ENCODE measurements at places on chromosomes 12 and 14.
A peak's percentile ranks its signal among the peaks of the same experiment; 100 is the strongest.

GRCh38 chr14:100775351-100775830 is 48.7 kb downstream of the DLK1 start:
- DNase-seq: no peak

- DNase-seq: no peak
Observed at GRCh38 chr12:2479851-2480535, 314.8 kb upstream of the FKBP4 start.

DNA sequence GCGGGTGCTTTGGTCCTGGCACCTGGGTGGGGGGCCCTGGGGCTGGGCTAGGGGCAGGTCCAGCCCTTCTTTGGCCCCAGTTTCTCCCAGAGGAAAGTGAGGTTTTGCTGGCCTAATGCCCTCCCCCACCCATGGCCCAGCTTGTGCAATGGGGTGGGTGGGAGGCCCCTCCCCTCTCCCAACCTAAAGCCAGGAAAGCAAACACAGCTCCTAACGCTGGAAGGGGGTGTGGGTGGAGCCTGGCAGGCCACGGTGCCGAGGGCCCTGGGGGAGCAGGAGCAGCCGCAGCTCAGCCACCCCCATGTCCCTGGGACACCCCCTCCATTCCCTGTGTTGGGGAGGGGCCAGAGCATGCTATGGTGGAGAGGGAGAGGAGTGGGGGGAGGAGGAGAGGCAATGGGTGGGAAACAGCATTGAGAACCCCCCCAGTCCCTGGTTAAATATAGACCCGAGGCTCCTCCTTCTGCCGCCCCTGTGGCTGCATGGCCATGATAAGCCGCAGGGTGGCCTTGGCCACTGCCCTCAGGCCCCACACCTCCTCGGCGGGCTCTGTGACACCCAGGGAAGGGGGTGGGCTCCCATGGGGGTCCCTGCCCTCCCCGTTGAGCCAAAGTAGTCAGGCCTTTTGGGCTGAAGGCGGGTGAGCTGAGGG is 4.7 kb downstream of the EXOC3L4 start:
- no peak for DNase-seq

- no peak for DNase-seq
Observed at GRCh38 chr12:51124504-51124903, 41.1 kb upstream of the CSRNP2 start.

DNA sequence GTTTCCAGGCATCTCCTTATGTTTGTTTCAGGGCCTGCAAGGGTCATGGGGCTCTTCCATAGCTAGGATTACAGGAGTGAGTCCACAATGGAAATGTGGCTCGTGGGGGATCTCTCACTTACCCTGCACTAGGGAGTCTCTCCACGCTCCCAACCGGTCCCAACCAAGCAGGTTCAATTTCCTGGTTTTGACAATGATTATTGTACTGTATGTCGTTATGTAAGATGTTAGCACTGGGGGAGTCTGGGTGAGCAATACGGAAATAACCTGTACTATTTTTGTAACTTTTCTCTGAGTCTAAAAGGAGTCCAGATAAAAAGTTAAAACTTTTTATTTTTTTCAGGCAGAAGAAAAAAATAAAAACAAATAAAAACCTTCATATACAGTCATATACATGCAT is 325.7 kb upstream of the RGS6 start:
- DNase-seq: no peak

DNA sequence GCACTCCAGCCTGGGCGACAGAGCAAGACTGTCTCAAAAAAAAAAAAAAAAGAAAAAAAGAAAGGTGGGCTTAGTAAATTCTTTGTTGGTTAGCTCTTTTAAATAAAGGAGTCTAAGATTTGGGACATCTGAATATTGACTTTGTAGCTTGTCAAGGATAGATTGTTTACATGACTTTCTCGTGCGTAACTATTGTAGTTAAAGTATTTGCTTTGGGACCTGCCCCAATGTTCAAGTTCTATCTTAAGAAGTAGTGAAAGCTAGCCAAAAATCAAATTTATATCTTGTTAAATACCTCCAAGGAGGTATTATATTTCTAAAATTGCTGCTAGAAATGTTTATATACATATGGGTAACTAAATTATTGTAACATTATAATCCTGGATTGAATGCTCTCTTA is 32.4 kb downstream of the PTPN21 start:
- no peak for DNase-seq

DNA sequence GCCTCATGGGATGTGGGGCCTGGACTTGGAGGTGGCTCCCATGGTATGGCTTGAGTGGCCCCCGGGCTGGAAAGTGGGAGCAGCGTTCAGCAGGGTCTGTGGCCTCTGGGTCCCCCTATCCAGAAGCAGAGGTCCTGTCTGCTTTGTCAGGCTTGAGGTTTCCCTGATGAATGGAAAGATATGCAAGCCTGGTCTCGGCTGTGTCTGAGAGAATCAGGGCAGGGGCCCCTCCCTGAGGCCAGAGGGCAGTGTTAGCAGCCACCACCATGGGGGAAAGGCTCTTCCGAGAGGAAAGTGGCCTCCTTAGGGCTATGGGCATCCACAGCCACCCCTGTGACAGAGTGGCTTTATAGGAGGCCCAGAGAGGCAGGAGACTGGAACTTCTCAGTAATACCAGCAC is 128.2 kb downstream of the VRK1 start:
- no peak for DNase-seq

- DNase-seq: no peak
Observed at GRCh38 chr12:19688532-19688931, 249.2 kb downstream of the AEBP2 start.

DNA sequence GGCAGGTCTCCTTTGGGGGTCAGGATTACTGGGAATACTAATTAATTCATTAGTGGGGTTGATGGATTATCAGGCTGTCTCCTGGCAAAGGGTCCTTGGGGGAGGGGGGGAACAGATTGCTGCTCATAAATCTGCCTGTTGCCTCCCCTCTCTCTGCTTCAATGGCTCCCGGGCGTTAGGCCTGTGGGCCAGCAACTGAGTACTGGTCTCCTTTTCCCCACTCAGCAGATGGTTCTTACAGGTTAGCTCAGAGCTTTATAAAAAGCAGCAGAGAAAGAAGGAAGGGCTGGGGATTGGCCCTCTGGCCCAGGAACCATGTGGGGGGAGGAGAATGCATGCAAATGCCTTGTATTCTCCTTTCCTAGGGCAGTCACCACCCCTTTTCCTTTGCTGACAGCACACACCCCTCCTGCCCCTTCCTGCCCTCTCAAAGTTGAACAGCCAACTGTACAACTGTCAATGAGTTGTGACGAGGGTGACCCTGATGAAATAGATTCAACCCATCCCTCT is 2.3 kb upstream of the NEUROD4 start:
- no peak for DNase-seq

GRCh38 chr12:56431850-56432249 is 17.4 kb downstream of the TIMELESS start:
- DNase-seq: no peak

DNA sequence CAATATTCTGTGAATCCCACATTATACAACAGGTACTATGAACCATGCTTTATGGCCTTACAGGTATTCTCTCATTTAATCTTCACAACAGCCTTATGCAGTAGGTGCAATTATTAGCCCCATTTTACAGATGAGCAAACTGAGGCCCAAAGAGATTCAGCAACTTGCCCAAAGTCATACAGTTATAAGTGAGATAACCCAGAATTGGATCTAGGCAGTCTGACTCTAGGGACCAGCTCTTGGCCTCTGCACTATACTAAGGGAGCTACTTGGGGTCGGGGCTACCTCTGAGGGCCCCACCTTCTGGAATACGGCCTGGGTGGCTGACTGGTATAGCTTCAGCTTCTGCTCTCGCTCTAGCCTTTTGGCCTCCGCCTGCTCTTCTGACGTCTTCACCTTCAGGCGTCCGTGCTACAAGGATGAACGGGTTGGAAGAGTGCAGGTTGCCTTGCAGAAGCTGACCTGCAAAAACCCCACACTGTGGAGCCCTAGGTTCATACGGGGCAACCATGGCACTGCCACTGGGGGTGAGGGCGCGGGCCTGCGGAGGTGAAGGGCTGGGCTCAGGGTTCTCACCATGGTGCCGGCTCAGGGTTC is 762 bp downstream of the RABGGTA start:
- DNase-seq: no peak

- no peak for DNase-seq
Observed at GRCh38 chr12:11959117-11959823, 111.5 kb upstream of the BCL2L14 start.

GRCh38 chr14:50022661-50023060 is 93.7 kb downstream of the VCPKMT start:
- DNase-seq: no peak

DNA sequence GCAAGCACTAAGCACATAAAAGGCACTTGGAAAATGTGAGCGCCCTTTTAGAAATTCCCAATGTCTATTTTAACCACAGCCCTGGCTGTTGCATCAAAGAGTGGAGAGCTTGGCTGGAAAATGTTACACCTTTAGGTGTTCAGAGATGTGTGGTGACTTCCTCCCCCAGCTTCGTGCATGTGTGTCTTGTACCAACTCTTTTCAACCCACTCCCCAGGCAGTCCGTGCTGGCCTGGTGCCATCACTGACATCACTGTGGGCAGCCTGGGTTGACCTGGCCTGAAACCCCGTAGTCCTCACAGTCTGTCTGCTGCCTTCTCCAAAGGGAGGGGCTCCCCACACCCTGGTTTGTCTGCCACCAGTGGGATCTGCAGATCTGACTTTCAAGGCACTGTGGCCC is 101.8 kb downstream of the SCARB1 start:
- DNase-seq: no peak

DNA sequence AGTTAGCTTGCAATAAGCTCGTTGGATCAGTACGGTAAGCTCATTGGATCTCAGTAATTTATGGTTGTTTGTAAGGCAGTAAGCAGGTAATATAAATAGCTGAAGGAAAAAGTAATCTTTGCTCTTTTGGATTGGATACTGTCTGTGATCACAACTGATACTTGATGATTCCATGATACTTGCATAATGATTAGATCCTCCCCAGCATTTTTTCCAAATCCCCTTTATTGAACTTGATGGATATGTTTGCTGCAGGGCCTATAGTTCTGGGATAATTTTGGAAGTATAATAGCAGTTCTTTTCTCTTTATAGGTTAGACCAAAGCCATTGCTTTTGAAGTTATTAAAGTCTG is 5.2 kb downstream of the MDM2 start:
- DNase-seq: no peak

DNA sequence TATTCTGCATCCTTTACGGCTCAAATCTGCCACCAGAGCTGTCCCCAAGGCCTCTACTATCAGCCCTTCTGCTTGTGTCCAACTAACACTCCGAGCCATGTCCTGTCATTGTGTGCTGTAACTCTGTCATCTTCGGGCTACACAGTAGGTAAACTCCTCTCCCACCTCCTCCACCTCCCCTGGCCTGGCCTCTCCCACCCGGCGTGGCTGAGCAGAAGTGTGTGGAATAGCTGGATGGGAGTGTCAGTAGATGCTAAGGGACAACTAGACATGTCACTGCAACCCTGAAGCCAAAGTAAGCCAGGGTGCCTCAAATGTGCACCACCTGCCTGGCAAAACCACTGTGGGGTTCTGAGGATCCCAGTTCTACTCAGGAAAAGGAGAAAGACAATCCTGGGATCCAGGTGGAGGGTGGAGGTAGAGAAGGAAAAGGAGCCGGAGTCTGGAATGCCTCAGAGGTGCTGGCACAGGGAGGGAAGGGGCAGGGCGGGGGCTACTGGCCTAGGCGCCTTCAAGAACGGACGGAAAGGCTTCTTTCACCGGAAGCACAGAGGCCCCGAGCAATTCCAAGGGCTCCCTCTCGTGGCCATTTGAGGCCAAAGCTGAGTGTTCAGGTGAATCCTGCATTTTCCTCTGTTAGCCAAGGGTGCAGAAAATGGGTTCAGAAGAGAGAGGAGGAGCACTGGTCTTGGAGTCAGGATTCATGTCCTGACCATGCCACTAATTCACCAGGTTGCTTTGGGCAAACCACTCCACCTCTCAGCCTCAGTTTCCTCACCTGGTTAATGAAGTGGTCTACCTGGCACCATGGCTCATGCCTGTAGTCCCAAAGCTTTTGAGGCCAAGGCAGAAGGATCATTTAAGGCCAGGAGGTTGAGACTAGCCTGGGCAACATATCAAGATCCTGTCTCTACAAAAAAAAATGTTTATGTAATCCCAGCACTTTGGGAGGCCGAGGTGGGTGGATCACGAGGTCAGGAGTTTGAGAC is 20.5 kb upstream of the FAM181A start:
- DNase-seq: peak; percentile 9

- no peak for DNase-seq
Observed at GRCh38 chr14:82536566-82536965, 1002.9 kb upstream of the SEL1L start.

- DNase-seq: no peak
Observed at GRCh38 chr14:92259613-92260357, 63.2 kb upstream of the SLC24A4 start.

DNA sequence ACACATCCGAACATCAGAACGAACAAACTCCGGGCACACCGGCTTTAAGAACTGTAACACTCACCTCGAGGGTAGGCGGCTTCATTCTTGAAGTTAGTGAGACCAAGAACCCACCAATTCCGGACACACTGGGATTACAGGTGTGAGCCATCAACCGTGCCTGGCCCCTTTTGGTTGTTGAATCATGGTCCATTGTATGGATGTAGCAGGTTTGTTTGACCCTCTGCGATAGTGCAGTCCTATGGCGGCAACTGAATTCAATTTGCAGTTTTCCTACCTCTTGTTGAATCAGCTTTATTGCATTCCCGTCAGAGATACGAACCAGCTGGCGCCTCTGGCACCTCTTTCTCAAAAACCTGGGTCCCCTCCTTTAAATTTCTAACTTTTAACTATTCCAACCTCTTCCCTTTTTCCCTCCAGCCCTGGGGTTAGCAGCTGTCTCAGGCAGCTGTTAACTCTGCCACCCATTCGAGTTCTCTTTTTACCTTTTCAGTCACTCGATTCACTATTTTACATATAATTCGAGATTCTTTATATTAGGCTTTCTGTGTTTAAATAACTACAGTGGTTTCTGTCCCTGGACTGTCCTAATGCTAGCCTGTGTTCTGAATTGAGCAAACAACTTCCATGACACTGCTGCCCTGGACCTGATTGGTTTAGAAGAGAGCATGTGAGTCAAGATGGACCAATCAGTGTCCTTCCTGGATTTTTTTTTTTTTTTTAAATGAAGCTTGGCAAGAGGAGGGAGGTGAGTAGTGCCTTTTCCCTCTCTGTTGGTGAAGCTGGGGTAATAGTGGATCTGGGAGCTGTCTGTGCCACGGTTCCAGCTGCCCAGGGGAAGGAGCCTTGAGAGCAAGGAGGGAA is 261.5 kb downstream of the PCNX1 start:
- DNase-seq: no peak

DNA sequence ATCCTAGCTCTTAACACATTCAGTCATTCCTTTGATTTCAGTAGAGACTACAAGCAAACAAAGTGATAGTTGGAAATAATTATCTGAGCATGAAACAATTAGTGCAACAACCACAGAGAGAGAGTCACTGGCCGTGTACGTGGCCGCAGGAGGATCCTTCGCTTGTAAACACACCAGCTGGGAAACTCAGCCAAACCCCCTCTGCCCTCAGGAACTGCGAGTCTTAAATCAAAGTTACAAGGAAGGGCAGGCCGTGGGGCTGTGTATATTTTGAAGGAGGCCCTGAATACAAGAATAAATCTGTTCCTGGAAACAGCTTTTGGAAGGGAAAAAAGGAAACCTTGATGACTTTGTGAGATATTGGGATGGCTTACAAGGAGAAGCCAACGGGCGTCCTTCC is 164.5 kb downstream of the ANO2 start:
- DNase-seq: no peak

Data from NCI-H1436 (cell line).